ENCODE measurements at places on chromosomes 11 and 22.

DNA sequence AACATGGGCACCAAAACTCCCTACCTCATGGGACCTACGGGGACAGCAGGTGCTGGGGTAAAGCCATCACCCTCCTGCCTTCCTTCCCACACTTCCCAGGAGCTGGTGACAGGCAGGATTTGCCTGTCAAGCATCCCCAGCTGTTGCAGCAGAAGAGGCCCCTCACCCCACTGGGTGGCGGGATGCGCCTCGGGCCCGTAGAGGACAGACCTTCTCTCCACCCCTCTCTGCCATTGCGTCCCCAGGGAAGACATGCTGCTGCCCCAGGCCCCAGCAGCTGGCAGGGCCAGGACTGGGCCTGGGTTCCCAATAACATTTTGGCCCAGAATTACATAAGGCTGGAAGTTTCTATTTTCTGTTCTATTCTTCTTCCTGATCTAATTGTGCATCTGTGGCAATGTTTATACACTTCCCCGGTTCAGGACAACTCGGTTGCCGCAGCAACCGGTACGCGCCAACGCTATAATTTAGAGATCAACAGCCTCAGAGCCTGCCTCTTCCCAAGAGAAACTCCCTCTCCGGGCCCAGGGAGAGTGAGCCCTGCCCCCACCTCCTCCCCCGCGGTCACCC, 25.4 kb downstream of the KCNJ4 start:
- no peak for DNase-seq

GRCh38 chr11:27501100-27501499, 5.5 kb downstream of the LIN7C start:
- DNase-seq = no peak

DNA sequence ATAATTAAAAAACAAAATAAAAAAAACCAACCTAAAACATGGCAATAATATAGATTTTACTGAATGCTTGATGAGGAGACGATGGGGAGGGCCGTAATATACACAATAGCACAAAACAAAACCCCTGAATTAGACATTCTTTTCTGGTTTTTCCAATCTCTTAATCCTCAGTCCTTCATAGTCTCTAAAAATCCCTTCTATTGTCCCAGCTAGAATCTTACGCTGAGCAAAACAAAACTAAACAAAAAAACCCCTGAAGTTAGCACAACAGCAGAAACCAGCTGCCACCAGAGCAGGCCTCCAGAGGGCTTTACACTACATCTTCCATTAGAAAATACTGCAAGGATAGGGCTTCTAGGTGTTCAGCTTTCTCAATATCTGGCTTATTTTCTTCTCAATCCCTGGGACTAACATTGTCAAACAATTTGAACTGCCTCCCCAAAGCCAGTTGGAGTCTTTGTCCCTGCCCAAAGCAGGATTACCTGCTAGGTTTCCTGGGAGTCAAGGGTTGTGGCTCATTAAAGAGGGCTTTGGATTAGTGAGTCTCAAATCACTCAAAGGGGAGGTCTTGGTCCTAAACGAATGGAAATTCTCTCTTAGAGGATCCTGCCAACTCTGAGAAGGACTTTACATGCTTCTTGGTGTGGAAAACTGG, 2.1 kb upstream of the RNF26 start:
- no peak for DNase-seq

- no peak for DNase-seq
Observed at GRCh38 chr11:87454241-87454640, 416.5 kb downstream of the TMEM135 start.

- no peak for DNase-seq
Observed at GRCh38 chr11:99968336-99968735, 718.8 kb upstream of the ARHGAP42 start.

- DNase-seq = no peak
Observed at GRCh38 chr11:2559527-2560311, 114.9 kb downstream of the KCNQ1 start.

GRCh38 chr11:19450282-19450681, 209.5 kb upstream of the E2F8 start:
- DNase-seq = no peak

GRCh38 chr11:57192316-57192715, 10.6 kb downstream of the LRRC55 start:
- DNase-seq = no peak

- DNase-seq = no peak
Observed at GRCh38 chr11:128492903-128493569, 94.3 kb downstream of the ETS1 start.

- no peak for DNase-seq
Observed at GRCh38 chr11:86949995-86950660, 5.1 kb downstream of the FZD4 start.

DNA sequence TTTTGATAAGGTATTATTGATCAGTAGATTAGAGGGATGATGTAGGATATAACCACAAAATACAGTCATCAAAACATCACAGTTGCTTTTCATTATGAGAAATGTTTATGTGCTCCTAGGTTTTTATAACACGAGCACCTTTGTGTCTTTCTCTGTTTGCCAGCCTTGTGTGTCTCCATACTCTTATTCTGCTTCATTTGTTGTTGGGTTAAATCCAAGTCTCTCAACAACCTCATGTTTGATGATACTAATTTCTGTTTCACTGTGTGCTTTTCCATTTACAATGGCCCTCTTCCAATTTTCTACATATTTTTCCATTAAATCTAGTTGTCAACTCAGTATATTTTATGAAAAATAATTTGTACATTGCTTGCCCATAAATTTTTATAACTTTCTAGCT, 107.7 kb upstream of the POU2AF2 start:
- no peak for DNase-seq

- DNase-seq = no peak
Observed at GRCh38 chr11:26851696-26852095, 129.8 kb upstream of the SLC5A12 start.

DNA sequence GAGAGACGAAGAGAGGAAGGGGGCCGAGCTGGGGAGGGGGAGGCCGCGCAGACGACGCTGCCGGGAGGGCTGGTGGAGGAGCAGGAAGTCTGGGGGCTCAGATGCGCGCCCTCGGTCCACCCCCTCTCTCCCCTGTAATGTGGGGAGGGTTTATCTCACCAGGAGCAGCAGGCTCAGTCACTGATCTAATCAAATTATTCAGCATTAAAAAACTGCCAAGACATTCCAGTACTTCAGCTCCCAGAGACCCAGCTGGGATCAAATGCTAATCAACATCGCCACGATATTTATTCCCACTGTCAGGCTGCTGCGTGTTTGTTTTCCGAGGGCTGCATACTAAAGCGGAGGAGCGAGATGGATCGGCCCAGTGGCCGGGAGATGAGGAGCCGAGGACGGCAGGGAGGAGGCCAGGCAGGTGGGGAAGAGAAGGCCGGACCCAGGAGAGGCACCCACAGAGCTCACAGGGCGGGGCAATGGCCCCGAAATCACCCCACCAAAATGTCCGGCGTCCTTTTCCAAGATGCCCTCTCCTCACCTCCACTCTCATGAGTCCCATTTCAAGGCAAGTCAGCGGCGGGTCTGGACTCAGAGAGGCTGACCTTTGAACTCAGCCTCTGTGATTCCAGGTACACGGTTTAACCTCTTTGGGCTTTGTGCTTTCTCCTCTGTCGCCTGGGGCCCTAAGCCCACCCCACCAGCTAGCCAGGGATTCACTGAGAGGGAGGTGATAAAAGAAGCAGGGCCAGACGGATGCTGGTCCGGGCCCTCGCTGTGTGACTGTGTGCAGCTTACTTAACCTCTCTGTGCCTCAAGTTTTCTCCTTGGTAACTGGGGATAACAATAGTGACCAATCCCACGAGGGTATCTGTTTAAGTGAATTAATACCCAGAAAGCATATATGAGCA, 502.1 kb downstream of the MN1 start:
- no peak for DNase-seq

DNA sequence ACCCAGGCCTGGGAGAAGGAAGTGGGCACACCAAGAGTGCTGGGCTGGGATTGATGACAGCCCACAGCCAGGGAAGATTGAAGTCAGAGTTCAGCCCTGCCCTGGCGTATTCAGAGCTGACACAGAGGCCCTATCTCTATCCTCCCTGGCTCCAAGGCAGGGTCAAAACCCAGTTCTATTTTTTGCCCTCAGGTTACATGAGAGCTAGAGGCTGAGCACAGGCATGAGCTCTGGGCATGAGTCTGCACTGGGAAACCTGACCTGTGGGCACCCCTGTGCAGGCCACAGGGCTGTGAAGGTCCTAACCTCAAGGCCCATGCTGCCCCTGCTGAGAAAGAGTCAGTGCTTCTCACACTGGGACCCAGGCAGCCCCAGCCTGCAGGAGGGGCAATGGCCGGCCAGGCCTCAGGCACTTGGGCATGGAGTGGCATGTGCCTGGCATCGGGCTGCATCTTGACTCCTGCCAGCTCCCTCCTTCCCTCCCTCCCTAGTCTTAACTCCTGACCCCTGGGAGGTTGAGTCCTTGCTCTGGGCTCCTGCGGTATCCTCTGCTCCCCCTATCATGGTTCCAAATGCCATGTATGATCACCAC, 5.4 kb downstream of the SLC35E4 start:
- DNase-seq = no peak

GRCh38 chr11:114326151-114326550, 30.0 kb downstream of the NNMT start:
- no peak for DNase-seq

DNA sequence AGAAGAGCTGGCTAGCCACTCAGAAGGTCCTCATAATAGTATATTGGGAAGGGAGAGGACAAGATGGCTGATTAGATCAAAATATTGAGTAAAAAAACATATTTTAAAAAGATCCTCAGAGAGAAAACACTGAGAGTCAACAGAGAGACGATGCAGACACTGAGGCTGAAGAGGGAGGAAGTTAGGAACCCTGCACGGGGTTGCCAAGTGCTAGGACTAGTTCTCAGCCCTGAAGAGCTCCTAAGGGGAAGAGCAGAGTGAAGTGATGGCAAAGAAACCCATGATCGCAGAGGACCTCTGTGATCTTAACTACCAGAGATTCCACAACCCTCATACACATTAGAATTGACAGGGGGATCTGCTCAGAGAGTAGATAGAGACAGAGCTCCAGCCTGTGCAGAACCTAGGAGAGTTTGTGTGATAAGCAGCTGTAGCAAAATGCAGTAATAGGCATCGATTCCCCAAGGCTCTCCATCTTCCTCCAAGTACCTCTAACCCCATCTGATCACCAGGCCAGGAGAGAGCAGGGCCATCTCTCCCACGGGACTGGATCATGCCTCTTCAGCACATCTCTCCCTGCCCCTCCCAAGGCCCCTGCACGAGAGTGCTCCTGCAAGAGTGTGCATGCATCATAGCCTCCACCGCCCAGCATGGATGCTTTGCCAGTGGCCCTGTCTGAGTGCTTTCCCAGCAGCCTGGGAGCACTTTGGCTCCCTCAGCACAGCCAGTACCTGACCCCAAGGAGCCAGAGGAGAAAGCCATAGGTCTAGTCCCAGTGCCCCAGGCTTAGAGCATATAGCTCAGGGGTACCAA, 41.2 kb upstream of the ARL14EP start:
- DNase-seq = no peak

DNA sequence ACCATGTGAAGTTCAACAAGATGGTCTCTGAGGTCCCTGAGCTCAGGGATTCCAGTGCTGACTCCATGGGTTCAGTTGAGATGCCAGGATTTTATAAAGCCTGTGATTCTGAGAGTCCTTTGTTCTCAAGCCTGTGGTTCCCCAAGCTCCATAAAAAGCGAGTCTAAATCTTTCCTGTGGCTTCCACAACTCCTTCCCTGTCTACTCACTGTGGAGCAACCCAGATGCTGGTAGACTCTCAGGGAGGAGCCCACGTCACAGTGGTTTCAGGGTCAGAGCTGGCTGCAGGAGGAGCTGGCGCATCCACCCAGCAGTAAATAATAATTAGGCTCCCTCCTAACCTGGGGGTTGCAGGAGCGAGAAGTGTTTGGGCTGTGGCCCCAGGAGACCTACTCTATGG, 2.0 kb upstream of the RELT start:
- no peak for DNase-seq

DNA sequence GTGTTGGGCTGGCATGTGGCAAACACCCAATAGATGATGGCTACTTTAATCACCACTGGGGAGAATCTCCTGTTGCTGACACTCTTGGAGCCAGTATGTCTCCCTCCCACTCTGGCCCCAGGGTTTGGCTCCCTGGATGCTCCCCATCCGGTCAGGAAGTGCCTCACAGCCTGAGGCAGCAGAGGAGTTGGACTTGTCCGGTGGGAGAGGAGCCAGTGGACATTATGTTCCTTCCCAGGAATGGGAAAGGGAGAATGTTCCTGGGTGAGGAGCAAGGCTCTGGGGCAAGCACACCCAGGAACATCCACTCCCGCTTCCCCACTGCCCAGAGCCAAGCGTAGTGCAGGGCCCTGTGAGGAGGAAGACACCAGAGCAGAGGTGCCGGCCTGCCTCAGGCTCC, 84.6 kb upstream of the NAV2 start:
- no peak for DNase-seq

DNA sequence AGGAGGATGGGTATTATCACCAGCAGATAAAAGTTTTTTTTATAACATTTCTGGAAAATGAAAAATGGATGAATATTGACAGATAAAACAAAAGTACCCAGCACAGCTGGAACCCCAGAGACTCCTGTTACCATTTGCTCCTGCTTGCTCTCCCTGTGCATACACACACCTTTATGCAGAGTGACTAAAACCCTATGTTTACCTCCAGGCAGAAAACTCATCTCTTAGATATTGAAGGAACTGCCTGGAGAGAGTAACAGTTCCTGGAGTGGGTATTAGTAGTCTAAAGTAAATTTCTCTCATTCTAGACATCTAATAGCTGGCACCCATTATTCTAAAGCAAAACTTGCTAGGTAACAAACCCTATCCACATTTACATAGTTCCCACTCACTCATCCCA, 38.0 kb downstream of the CYP2R1 start:
- no peak for DNase-seq

DNA sequence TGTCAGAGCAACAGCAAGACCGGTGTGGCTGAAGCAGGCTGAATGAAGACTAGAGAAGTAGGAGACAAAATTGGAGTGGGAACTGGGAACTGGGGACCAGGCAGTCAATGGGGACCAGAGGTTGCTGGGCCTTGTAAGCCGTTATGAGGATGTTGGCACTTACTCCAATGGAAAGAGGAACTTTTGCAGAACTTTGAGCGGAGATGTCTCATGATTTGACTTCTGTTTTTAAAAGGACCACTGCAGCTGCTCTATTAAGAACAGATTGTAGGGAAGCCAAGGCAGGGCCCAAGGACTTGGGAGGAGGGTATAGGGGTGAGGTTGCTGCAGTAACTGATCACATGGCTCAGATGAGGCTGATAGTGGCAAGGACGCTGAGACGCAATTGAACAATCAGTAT, 34.2 kb downstream of the IL18 start:
- DNase-seq = no peak

DNA sequence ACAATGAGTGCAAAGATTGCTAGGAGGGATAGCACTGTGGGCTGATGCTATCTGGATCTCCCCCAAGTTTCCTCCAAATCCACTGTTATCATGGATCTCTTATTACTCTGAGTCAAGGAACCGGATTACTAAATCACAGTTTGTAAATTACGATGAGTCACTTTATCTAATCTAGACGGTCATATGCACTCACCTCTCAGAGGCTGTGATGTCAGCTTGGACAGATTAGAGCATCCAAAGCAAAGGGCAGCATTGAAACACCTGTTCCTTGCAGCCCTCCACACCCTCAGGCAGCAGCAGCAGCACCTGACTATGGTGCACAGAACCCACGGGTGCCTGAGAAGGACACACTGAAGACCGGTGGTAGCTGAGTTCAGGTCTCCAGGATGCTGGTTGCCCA, 14.0 kb upstream of the POU2AF1 start:
- no peak for DNase-seq
